Fibroblast of pulmonary artery (primary cell): ENCODE measurements at places on chromosomes 2 and 18.

GRCh38 chr2:136000502-136000901 is 15.1 kb upstream of the DARS1 start:
- no peak for DNase-seq

DNA sequence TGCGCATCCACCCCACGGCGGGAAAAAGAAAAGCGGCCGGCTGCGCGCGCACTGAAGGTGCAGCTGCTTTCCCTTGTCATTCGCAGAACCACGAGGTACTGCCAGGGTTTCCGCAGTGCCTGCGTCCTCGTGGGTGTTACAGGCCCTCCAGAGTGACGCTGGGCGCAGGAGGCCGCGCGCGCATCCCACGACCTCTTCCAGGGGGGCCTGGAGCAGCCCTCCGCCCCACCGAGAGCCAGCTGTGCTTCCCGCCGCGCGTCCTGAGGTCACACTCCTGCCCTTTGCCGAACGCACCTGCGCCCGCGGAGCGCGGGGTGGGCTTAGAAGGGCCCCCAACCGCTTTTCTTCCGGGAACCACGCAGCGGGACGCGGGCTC is 378 bp upstream of the IAH1 start:
- peak; percentile 29 for DNase-seq

GRCh38 chr2:201678401-201678800 is 20.0 kb downstream of the MPP4 start:
- DNase-seq = no peak

GRCh38 chr2:121665504-121665903 is 16.2 kb upstream of the CLASP1 start:
- DNase-seq = no peak

DNA sequence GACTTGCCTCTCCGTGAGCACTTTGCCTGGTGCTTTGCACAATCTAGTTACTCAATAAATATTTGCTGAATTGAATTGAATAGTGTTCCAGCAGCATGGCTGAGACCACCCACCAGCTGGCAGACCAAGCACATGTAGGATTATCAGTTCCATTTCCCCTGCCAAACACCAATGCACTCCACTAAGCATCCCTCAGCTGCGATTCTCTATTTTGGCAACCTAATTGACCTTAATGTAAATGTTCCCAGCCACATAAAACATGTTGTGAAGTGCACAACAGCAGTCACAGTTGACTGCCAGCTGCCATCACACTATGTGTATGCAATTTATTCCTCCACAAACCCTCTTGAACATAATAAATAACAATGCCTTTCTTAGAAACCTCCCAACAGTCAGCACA is 1879.4 kb upstream of the PIK3C3 start:
- DNase-seq = no peak

GRCh38 chr2:180208841-180209240 is 201.7 kb upstream of the CWC22 start:
- DNase-seq = peak; percentile 68

- DNase-seq = no peak
Measured at GRCh38 chr2:49837561-49838293, 683.4 kb upstream of the FSHR start.

DNA sequence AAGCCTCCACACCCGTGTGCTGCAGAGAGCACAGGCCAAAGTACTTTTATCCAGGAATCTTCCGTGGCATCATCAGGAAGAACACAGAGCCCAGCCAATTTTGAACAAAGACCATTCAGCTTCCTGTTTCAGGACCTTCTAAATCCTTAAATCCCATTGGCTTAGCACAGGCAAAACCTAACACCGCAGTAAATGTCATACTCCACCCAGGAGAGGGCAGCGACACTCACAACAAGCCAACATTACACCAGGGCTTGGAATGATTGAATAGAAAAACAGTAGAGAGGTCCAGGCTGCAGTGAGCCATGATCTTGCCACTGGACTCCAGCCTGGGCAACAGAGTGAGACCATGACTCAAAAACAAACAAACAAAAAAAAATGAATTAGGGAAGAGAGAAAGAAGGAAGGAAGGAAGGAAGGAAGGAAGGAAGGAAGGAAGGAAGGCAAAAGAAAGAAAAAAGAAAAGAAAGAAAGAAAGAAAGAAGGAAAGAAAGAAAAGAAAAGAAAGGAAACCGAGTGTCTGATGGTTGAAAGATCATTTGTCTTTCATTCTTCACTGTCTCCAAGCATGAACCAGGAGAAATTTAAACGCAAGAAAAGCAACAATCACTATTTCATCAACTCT is 144.6 kb upstream of the SATB2 start:
- no peak for DNase-seq

DNA sequence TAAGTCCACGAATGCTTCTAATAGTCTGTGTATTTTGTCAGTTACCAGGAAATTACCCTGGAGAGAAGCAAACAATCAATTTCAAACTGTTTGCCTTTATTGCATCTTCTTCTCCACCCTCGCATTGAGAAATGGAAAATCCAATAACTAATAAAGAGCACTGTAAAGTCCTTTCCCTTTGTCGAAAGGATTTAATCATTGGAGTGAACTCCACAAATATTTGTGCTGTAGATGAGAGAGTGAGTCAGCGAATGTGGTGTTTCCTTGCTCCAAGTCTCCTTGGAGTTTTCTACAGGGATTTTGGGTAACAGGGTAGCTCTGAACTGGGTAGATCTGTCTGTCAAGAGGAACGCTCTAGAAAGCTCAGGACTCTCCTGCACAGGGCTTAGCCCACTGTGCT is 240.2 kb downstream of the KCNS3 start:
- DNase-seq = no peak

GRCh38 chr2:20771299-20771698 is 51.6 kb downstream of the LDAH start:
- DNase-seq = no peak

GRCh38 chr2:50207881-50208280 is 824.1 kb downstream of the NRXN1 start:
- DNase-seq = no peak

GRCh38 chr18:73124175-73124574 is 256.4 kb upstream of the NETO1 start:
- DNase-seq = no peak

- DNase-seq = peak; percentile 63
Measured at GRCh38 chr2:190804182-190804795, 76.3 kb upstream of the GLS start.

DNA sequence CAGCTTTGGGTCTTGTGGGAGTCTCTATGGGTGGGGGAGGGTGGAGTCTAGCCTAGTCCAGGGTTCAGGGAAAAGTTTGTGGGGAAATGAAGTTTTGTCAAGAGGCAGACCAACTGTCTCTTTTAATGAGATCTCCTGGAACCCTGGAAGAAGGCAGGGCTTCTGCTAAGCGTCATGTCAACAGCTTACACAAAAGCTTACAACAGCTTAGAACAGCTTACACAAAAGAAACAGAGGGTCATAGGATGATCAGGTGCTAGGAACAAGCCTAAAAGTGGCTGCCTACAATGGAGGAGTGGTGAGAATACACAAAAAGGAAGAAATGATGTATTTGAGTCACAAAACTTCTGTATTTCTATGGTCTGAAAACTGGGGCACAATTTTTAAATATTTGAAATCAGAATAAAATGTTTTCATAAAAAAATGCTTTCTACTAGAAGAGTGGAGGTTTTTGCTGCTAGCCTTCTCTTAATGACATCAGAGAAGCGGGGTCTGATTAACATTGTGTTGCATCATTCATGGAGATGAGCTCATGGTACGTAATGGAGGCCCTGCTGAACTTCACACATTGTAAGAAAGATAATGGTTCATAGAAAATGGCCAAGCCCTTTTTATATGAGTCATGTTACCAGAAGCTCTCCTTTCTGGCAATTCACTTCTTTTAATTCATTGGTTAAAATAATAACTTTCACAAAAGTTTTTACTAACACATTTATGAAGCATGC is 351.0 kb downstream of the PIK3C3 start:
- peak; percentile 4 for DNase-seq

- no peak for DNase-seq
Measured at GRCh38 chr2:128311216-128311754, 7.4 kb downstream of the HS6ST1 start.

GRCh38 chr18:62844850-62845643 is 129.7 kb downstream of the PHLPP1 start:
- no peak for DNase-seq

DNA sequence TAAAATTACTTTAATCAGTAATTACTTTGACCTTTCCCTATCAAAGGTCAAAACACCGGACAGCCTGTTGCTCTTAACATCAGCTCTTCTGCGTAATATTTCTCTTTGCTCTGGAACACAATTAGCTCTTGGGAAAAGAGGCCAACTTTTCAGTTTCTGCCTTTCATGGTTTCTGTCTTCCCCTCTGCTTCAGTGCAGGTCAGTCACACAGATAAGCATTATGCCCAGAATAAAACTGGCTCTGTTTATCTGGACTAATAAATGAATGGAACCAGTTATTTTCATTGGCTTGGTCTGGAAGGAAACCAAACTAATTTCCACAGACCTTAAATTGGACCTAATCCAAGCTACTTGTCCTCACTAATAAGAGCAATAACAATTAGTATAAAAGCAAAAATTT is 26.2 kb upstream of the GALNT3 start:
- DNase-seq = no peak

GRCh38 chr2:219661955-219662395 is 34.5 kb downstream of the SLC4A3 start:
- DNase-seq = peak; percentile 61

- DNase-seq = no peak
Measured at GRCh38 chr2:25125976-25126375, 42.4 kb downstream of the POMC start.

- DNase-seq = peak; percentile 55
Measured at GRCh38 chr18:63366213-63367052, 573 bp downstream of the KDSR start.

DNA sequence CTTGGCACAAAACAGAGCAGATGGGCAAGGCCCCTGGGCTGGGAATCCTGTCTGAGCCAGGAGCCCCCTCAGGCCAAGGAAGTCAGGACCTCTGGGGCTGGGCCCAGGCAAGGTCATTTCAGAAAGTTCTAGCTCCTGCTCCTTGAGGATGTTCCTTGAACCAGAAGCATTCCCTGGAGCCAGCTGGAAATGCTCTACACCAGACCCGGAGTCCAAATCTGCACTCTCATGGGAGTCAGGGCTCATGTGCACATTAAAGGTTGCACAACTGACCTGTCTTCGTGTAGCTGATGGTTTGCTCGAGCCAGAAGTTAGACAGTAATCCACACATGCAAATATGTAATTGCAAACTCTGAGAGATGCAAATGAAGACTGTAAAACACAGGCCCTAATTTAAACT is 18.0 kb downstream of the PARD6G start:
- DNase-seq = no peak

DNA sequence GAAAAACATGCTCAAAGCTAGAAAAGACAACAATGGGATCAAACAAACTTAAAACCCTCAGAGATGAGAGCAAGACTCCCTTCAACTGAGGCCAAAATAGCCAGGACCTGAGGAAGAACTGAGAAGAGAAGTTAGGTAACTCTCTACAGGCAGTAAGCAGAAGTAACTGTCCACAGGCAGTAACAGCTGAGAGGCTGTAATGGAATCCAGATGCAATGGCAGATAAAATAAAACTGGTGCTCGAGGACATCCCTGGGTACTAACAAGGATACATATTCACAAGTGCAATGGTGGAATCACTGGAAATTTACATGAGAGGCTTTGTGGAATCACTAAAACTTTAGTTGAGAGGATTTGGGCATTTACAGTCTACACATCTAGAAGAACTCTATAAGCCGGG is 30.4 kb upstream of the C2orf66 start:
- no peak for DNase-seq

GRCh38 chr18:22229456-22230124 is 60.2 kb downstream of the GATA6 start:
- no peak for DNase-seq

GRCh38 chr2:11622611-11623010 is 47.4 kb downstream of the NTSR2 start:
- no peak for DNase-seq

- no peak for DNase-seq
Measured at GRCh38 chr2:32863803-32864202, 83.0 kb upstream of the LTBP1 start.

DNA sequence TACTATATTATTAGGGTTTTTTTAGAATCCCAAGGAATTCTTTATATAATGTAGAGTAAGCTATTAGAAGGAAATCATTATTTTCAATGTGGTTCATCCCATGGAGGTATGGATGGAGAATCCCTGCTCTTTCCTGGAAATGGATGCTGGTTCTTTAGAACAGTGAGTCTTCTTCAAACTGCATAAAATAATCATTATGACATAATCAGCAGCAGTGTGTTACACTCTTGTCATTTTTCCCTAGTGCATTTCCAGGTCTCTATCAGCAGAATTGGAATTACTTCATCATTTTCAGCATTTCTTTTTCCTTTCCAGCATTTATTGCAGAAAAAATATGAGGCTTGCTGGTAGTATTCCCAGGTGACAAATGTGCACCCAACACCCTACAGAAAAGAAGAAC is 168.1 kb downstream of the ETAA1 start:
- DNase-seq = no peak

GRCh38 chr2:159658881-159659873 is 42.8 kb upstream of the BAZ2B start:
- peak; percentile 79 for DNase-seq

DNA sequence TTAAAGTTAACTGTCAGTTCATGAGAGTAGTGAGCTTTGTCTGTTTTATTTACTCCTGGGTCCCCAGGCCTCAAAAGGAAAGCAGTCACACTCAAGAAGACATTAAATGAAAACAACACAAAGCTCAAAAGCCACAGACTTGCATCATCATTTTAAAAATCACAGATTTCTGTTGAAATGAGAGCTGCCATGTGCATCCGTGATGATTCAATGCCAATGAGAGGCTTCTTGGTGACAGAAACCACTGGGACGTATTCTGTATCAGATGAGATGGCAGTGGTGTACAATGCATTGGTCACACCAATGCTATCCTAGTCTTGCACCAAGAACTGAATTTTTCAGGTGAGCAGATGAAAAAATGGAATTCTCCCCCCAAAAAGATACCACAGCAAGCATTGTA is 204.8 kb downstream of the ANAPC1 start:
- no peak for DNase-seq

DNA sequence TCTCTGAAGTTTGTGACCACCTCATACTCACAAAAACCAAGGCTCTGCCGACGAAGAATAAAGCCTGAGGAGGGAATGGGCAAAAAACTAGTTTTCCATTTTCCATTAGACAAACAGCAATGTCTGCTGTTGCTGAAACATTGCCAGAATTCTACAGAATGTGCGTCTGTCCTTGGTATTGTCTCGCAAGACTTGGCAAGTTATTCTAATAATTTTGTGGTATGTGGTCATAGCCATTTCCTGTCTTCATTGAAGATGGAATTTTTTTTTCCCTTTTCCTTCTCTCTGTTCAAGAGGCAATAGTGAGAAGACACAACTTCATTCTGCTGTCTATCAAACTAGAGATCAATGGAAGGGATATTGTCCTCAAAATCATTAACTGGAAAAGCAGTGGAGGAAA is 296.1 kb downstream of the RND3 start:
- DNase-seq = peak; percentile 97

DNA sequence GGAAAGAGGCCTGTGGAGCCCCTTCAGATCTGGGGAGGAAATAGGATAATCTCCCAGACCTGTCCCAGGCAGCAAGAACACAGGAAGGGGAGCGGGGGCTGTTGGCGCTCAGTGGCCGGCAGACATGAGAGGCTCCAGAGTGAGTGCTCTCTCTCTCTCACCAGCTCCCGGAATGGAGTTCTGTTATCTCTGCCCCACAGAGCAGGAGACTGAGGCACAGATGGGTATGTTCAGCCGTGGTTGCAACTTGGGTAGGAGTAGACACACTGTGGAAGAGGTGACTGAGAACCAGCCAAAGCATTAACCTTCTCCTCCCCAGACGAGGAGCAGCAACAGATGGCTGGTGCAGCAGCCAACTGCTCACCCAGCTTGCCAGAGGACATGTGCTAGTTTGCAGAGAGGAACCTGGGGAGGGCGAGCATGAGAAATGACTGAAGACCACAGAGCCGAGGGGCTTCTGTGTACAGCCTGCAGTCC is 82.0 kb downstream of the NRP2 start:
- no peak for DNase-seq
